ENCODE measurements at places on chromosomes 5 and 9.

- DNase-seq: peak; percentile 83
Measured at GRCh38 chr9:36625006-36625615, 52.4 kb downstream of the MELK start.

GRCh38 chr9:108286638-108287206, 569.1 kb downstream of the ACTL7B start:
- no peak for DNase-seq

- no peak for DNase-seq
Measured at GRCh38 chr9:108430655-108431054, 425.1 kb downstream of the ACTL7B start.

- peak; percentile 23 for DNase-seq
Measured at GRCh38 chr9:88106492-88106891, 31.8 kb downstream of the SPATA31C2 start.

DNA sequence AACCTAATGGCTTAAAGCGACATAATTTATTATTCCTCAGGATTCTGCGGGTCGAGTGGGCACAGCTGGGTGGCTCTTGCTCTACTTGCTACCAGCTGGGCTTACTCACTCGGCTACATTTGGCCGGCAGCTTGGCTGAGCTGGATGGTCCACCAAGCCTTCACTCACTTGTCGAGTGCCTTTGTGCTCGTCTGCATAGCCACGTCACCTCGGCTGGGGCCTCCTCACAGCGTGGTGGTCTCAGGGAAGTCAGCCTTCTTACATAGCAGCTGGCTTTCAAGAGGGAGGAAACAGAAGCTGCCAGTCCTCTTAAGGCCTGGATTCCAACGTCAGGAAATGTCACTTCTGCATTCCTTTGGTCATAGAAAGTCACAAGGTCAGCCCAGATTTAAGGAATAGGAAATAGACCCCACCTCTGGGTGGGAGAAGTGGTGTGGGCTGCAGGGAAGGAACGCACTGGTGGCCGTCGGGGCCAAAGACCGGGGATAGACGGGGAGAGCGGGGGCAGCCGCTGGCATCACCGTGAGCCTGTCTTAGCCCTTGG, 75.1 kb upstream of the RUFY1 start:
- DNase-seq: no peak

DNA sequence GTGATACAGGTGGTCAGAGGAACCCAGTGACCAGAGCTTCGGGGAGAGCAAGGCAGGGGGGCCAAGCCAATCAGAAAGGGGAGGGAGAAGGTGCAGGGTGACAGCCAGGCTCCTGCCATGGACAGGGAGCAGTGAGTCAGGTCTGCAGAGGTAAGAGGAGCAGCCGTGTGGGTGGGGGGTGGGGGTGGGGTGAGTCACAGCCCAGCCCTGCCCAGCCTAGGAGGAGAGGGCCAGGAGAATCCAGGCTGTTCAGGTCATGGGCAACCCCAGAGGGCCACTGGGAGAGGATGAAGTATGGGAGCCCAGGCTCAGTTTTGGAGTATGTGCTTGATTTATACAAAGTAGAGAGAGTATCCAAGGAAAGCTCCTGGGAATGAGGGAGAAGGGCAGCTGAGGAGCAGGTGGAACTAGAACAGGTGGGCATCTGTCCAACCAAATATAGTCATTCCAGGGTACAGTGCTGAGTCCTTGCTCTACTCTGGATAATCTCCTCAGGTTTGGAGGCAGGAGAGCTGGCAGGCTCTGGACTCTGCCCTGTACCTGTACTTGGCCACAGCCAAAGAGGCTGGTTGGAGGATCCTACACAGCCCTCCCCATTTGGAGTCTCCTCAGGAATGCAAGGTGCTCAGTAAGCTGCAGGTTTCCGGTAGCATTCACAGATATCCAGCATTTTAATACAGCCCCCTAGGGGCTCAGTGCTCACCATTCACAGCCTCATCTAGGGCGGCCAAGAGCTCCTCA, 1.6 kb downstream of the HBEGF start:
- no peak for DNase-seq
